Endodermal cell (in vitro differentiated cells): ENCODE measurements at places on chromosomes 1 and 21. TPM values are rescaled to one million over a fixed set of nuclear protein-coding genes. Genes with fewer than 3 reads are reported as not detected.

OR2L8 gene
- not detected in 3 replicates for total RNA-seq

FCGR1A gene
- not detected in 2 replicates for total RNA-seq

IL24 gene
- total RNA-seq: not detected in 3 replicates

TINAGL1 gene
- total RNA-seq: 3.0 to 3.9 TPM (median 3.1 TPM) in 3 replicates

MTHFR gene
- total RNA-seq: 20.9 and 22.3 TPM in 2 replicates

CHIA gene
- not detected in 2 replicates for total RNA-seq

DNA sequence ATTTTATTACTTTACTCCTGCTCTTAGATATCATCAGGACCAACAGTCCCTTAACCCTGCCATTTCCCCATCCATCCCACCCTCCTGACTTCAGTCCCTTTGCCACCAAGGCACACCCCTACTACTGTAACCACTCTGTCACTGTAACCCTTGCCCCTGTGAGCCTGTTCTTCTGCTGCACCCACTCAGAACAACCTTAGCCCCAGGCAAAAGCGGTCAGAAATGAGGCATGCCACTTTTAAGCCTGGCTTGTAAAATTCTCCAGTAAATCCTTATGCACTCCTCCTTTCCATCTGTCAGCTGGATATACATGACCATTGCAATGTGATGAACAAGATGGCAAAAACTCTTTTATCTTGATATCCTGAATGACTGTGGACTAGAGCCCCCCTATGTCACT, 555.0 kb upstream of the PLXNA2 start:
- peaks cover 7% of the 10 kb centered on the region for H3K4me1 ChIP-seq
- DNase-seq: no peak
- no peak overlapping the region for H3K4me3 ChIP-seq
- no peak overlapping the region for H3K27ac ChIP-seq

DNA sequence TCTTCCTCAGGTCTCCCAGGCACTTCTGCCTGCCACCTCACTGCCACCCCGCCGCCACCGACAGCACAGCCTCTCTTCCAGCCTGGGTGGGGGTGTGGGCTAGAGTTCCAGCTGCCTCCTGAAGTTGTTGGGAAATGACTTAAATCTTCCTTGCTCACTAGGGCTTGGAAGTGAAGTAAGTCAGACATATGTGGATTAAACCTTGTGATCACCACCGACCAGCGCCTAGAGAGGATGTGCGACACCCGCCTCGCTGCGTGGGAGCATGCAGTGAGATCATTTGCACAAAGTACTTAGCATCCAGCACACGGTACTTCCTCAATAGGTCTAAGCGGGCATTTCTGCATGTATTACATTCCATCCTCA, 71.4 kb upstream of the FAM20B start:
- no peaks in the 10 kb centered on the region for H3K36me3 ChIP-seq
- no peak overlapping the region for H3K27ac ChIP-seq
- no peak overlapping the region for H3K4me3 ChIP-seq
- H3K4me1 ChIP-seq: no peaks in the 10 kb centered on the region
- DNase-seq: no peak

GRCh38 chr1:165871311-165872067, 44.1 kb downstream of the UCK2 start:
- H3K4me3 ChIP-seq: peak overlapping the region; percentile 68
- DNase-seq: peak; percentile 84
- H3K27ac ChIP-seq: no peak overlapping the region
- no peaks in the 10 kb centered on the region for H3K27me3 ChIP-seq

GRCh38 chr1:38776466-38777065, 83.0 kb downstream of the RRAGC start:
- no peak overlapping the region for H3K27ac ChIP-seq
- DNase-seq: no peak
- H3K4me1 ChIP-seq: peaks cover 8% of the 10 kb centered on the region
- no peak overlapping the region for H3K4me3 ChIP-seq

DNA sequence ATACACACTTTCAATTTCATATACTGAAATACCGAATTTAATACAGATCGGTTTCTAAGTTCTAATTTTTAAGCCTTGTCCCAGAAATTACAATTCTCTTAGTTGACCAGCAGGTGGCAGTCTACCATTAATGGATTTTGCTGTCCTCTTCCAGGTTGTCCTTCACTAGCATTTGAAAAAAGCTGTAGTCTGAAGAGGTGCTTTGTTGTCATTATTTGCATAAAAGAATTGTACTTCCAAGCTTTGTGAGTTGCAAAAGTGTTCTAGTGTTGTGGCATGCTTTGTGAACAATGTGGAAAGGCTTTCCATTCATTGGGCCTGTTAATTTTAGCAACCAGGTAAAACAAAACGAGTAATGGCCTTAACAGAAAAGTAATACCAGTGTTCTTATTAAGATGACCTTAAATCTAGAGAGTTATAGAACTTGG, 193.6 kb downstream of the RPS6KC1 start:
- H3K27me3 ChIP-seq: no peaks in the 10 kb centered on the region
- H3K36me3 ChIP-seq: peaks cover 35% of the 10 kb centered on the region
- H3K4me3 ChIP-seq: no peak overlapping the region
- DNase-seq: peak; percentile 53
- peaks cover 9% of the 10 kb centered on the region for H3K4me1 ChIP-seq

DNA sequence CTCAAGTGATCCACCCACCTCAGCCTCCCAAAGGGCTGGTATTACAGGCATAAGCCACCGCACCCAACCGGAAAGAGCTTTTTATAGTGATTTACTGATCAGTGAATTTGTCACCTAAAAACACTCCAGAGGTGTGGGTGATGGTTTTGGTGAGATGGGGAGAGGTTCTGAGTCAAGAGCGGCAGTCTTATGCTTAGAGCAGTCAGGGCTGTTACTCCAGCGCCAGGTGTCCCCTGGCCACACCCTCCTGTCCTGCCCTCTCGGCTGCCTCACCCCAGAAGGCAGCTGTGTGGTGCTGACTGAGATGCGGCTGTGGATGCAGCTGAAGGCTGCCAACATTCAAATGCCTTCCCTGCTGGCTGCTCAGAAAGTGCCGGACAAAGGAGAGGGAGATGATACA, 94.5 kb upstream of the LPGAT1 start:
- DNase-seq: peak; percentile 68
- peaks cover 4% of the 10 kb centered on the region for H3K4me1 ChIP-seq
- no peaks in the 10 kb centered on the region for H3K27me3 ChIP-seq

- DNase-seq: no peak
- H3K4me1 ChIP-seq: no peaks in the 10 kb centered on the region
- H3K4me3 ChIP-seq: no peak overlapping the region
- no peak overlapping the region for H3K27ac ChIP-seq
- no peaks in the 10 kb centered on the region for H3K27me3 ChIP-seq
- H3K36me3 ChIP-seq: no peaks in the 10 kb centered on the region
Measured at GRCh38 chr1:226572325-226572726, 23.8 kb downstream of the STUM start.

- no peaks in the 10 kb centered on the region for H3K36me3 ChIP-seq
- H3K27me3 ChIP-seq: peaks cover 6% of the 10 kb centered on the region
- no peak overlapping the region for H3K4me3 ChIP-seq
- peaks cover 4% of the 10 kb centered on the region for H3K4me1 ChIP-seq
- no peak overlapping the region for H3K27ac ChIP-seq
- DNase-seq: peak; percentile 20
Measured at GRCh38 chr1:29753771-29754572, 517.6 kb downstream of the PTPRU start.

DNA sequence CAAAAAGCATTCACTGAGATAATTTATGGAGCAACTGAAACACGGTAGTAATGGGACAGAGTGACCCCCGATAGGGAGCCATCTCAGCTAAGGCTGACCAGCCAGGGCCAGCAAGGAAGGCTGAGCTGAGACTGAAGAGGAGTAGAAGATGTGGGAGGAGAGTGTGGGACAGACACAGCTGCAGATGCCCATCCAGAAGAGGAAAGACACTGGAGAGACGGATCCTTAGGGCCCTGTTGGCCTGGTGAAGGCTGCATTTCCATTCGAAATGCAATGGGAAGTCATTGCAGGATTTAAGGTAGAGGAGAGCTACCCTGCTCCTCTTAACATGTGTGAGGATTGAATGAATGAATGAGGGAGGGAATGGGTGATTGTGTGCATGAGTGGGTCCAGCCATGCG, 44.0 kb upstream of the LRP8 start:
- DNase-seq: peak; percentile 39
- H3K36me3 ChIP-seq: no peaks in the 10 kb centered on the region
- H3K4me3 ChIP-seq: no peak overlapping the region
- peaks cover 25% of the 10 kb centered on the region for H3K4me1 ChIP-seq
- H3K27me3 ChIP-seq: no peaks in the 10 kb centered on the region
- H3K27ac ChIP-seq: no peak overlapping the region
